ENCODE measurements at places on chromosomes 6 and 20. TPM values are rescaled to one million over a fixed set of nuclear protein-coding genes. Genes with fewer than 3 reads are reported as not detected.

Gene THBD
- 44.2 TPM for total RNA-seq

Gene TRAPPC3L
- total RNA-seq = not detected

Gene SLC16A10
- total RNA-seq = 0.09 TPM

Gene COL9A1
- not detected for total RNA-seq
